ENCODE measurements at places on chromosomes 3 and 15. TPM values are rescaled to one million over a fixed set of nuclear protein-coding genes. Genes with fewer than 3 reads are reported as not detected.

The CFAP44 gene
- 23.6 TPM for total RNA-seq

The TMEM40 gene
- total RNA-seq = not detected

The ZNF660 gene
- 2.0 TPM for total RNA-seq

The CCDC39 gene
- 0.32 TPM for total RNA-seq

- no peak overlapping the region for H3K4me3 ChIP-seq
- H3K27me3 ChIP-seq = no peaks in the 10 kb centered on the region
- H3K4me1 ChIP-seq = peaks cover 5% of the 10 kb centered on the region
- DNase-seq = no peak
These were observed 10.3 kb downstream of the SPINT1 start for GRCh38 chr15:40854161-40854560.

Data from breast epithelium (tissue), 4 donors.